Effector memory CD4-positive, alpha-beta T cell (primary cell): ENCODE measurements at places on chromosomes 2 and 18.

DNA sequence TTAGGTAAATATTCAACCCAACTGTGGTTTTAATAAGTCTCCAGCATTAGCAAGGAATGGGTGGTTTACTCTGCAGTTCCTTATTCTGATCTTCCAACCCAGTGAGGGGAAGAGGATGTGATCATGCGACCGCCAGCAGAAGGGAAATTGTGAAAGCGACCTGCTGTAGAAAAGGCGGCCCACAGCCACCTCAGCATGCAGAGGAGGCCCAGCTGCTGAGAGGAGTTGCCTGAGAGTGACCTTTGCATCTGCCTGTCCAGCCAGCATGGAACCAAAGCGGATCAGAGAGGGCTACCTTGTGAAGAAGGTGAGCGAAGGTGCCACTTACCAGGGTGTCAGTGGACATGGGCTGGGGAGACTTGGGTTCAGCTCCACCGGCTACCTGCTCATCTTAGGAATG lies at the start of gene PLEK:
TSS of gene PLEK (plus strand) at position 196 of the 400 bp plus-strand sequence. CDS start at position 266, 70 bp downstream.
- no peak for DNase-seq

- DNase-seq: no peak
Observed at GRCh38 chr2:236168110-236169080, at the start of gene GBX2. Gene GBX2, minus strand, starts transcription at chr2:236168386. Its CDS starts 415 bp downstream, at chr2:236167971.

GRCh38 chr2:65598264-65598663 lies 165.9 kb upstream of the SPRED2 start:
- DNase-seq: no peak

DNA sequence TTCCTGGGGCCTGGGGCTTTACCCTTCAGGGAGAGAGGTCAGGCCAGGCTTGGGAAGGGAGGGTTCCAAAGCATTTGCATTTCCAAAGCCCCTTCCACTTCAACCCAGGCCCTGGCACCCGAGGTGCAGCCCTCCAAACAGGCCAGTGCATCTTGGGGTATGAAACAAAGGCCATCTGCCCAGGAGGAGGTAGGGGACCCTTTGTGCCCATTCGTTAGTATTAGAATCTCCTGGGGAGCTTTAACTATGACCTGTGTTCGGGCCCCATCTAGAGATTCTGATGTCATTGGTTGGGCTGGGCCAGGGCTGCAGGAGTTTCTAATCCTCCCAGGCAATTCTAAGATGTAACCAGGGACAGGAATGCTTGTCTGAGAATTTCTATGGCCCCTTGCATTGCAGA lies 73.6 kb downstream of the CIB4 start:
- DNase-seq: no peak

DNA sequence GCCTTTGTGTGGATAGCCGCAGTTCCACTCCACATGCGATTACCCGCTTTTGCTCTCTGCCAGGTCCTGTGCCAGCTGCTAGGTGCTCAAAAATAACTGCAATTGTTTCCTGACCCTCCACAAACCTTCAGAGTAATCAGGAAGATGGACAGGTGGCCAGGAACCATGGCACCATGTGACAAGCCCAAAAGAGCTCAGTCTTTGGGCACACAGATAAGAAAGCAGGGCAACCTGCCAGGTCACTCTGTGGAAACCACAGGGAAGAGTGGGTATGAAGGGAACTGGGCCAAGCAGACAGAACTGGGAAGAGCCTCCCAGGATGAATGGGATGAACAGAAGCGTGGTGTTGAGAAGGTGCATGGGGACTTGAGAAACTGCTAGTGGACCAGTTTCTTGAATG lies 79.4 kb upstream of the AGAP1 start:
- DNase-seq: no peak

DNA sequence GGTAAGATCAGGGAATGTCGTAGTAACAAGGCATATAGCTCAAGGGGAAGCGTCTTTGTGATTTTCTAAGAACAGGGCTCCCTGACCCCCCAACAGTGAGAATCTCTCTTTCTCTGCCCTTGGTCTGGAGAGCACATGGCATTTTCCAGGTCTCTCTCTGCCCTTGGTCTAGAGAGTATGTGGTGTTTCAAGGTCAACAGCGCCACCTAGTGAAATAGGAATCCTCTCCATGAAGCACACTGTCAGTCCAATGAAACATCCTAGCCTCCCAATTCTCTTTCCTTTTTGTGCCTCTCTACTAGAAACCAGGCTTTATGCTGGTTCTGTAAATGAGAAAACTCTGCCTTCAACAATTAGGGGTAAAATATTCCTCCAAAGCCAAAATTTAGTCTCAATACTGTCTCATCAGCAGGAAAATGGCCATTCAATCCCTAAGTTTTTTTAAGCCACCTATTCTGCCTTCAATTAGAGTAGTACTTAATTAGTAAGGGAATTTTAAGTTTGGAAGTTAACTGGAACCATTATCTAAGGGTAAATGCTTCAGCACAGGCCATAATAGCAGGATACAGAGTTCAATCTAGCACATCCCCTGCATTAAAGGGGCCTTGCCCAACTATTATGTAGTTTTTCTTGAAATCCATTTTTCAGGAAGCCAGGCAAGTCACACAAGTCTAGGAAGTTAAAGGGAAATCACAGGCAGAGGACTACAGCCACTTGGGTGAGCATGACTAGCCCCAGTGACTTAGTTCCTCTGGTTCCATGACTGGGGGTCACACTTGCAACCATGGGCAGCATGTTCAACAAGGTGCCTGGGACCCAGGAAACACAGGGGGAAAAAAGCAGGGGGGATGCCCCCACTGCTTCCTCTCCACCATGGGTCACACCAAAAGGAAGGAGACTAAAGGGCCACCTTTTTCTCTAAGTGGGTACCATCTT lies 12.4 kb downstream of the DYM start:
- DNase-seq: peak; percentile 34

DNA sequence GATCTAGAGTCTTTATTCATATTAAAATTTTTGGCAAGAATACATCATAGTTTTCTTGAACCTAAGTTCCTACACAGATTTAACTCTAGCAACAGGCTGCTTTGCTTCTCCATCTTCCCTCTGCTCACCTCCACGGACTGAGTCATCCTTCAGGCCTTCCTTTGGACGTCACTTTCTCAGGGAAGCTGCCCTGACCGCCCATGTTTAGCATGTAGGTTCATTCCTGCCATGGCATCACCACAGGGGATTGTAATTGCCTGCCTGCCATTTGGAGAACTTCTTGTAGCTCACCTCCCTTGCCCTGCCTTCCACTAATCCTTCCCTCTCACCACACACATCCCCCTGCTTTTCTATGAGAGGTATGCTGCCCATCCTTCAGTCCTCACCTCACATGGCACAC lies 43.9 kb upstream of the B3GNT2 start:
- no peak for DNase-seq

- peak; percentile 59 for DNase-seq
Observed at GRCh38 chr2:109031476-109032228, 42.6 kb upstream of the EDAR start.

DNA sequence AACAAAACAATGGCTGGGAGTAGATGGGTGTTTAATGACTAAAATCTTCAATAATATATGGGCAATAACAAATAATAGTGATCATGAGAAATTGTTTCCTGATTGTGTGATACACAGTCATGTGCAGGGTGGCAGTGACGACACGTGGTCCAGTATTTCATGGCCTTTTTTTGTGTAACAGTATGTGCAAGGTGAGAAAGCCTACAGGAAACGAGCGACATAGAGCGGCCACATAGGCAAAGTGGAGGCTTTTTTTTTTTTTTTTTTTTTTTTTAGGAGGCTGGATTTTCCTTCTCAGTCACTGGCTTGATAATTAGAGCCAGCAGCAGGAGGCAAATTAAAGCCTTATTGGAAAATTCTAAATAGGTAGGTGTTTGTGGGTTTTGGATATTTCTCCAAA lies 123.7 kb downstream of the MYO3B start:
- no peak for DNase-seq

DNA sequence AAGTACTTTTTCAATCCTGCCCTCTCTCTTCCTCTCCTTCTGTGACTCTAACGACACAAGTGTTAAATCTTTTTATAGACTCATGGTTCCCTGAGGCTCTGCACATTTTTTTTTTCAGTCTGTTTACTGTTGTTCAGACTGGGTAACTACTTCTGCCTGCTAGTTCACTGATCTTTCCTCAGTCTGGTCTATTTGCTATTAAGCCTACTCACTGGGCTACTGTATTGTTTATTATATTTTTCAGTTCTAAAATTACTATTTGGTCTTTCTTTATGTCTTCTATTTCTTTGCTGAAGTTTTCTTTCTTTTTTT lies 21.3 kb downstream of the PPP3R1 start:
- DNase-seq: no peak

- DNase-seq: no peak
Observed at GRCh38 chr2:130819608-130820278, 17.0 kb upstream of the ARHGEF4 start.

- DNase-seq: no peak
Observed at GRCh38 chr2:223526106-223526505, 76.1 kb downstream of the SCG2 start.

- DNase-seq: no peak
Observed at GRCh38 chr18:79123948-79124347, 54.8 kb downstream of the ATP9B start.

GRCh38 chr2:2520401-2520811 lies 189.3 kb upstream of the MYT1L start:
- no peak for DNase-seq

DNA sequence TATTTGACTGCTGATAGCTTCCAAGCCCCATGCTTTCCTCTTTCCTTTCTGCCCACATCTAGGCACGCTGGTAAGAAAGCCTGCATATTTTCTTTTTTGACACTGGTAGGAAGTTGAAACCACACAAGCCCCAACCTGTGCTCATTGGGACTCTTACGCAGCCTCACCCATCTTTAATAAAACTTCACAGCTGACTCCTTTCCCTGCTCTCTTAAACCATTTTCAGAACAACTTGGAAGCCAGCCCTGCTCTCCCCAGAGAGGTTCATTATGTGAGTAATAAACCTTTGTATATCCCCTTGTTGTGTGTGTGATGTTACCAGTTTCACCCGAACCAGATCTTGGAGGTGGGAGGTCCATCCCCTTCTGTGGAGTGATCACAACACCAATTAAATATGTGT lies 268.4 kb downstream of the GPD2 start:
- DNase-seq: no peak

DNA sequence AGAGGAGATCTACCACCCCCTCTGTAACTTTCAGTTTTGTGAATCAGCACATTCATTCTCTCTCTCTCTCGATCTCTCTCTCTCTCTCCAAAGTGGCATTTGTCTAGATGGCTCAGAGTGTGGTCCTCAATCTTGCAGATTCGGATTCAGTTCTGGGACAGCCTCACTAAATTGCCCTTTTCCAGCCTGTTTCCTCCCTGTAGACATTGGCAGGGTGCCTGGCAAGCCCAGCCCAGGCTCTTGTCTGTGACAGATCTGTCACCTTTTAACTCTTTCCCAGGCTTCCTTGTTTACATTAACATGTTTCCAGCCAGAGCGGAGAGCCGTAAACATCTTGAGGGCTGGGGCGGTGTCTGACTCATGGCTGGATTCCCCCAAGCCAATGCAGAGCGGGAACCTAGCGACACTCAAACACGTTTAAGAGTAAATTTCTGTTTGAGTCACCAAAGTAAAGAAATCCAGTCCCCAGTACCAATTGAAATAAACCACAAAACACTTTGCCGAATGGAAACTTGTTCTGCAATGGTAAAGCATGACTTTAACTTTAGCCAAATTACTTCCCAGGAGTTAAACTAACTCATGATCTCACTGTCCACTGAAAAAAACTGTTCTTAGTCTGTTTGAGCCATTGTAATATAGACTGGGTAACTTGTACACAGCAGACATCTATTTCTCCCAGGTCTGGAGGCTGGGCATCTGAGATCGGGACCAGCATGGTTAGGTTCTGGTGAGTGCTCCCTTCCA lies 6.6 kb upstream of the CYP27C1 start:
- DNase-seq: no peak

DNA sequence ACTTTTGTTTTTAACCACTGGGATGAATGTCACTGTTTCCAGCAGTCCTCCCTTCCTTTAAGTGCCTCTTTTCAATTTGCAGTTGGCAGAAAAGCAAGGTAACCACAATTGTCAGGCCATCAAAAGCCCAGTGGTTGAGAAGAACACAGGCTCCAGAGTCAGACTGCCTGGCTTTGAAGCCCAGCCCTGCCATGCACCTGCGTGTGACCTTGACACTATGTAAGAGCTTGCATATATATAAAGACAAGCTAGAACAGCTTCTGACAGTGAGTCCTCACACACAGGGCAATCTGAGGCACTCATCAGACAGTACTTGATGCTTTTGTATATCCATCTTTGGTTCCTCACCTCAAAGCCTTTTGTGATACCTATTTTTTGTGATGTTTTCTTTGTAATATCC lies 11.0 kb downstream of the CCBE1 start:
- no peak for DNase-seq

- no peak for DNase-seq
Observed at GRCh38 chr2:121664713-121665112, 15.5 kb upstream of the CLASP1 start.

GRCh38 chr2:8882094-8882493 lies 44.7 kb upstream of the KIDINS220 start:
- DNase-seq: no peak

GRCh38 chr2:100427627-100428258 lies 10.3 kb upstream of the CHST10 start:
- DNase-seq: peak; percentile 5
